ENCODE measurements at places on chromosomes 7 and 10.

DNA sequence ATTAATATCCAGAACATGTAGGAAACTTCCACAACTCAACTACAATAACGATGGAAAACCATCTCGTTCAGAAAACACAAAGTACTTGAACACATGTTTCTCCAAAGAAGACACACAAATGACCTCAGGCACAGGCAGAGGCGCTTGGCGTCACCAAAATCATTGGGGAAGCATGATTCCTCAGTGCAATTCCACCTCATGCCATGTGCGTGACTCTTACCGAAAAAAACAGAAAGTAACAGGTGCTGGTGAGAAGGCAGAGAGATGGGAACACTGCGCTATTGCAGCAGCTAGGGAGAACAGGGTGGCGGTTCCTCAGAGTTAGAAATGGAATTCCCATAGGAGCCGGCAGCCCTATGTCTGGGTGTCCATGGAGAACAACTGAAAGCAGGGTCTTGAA lies 390.0 kb downstream of the DNAJB6 start:
- no peak for DNase-seq

DNA sequence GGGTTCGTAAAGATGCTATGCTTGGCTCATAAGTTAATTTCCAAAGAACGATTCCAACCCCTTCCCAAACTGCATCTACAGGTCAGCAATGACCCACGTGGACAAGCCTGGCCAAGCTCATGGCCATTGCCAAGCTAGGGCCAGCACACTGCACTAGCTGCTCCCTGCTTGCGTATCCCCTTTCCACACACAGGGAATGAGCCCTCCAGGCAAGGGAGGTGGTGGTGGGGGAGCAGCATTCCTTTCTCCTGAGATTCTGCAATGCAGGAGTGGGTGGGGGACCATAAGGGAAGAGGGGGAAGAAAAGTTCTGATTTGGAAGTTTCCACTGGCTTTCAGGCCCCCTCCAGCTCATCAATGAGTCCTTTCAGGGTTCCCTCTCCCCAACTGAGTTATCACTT lies 56.0 kb downstream of the SH3PXD2A start:
- no peak for DNase-seq

- DNase-seq = no peak
Observed at GRCh38 chr10:110493832-110494426, 3.8 kb upstream of the DUSP5 start.

GRCh38 chr10:10213237-10213636 lies 804.4 kb upstream of the CELF2 start:
- no peak for DNase-seq

DNA sequence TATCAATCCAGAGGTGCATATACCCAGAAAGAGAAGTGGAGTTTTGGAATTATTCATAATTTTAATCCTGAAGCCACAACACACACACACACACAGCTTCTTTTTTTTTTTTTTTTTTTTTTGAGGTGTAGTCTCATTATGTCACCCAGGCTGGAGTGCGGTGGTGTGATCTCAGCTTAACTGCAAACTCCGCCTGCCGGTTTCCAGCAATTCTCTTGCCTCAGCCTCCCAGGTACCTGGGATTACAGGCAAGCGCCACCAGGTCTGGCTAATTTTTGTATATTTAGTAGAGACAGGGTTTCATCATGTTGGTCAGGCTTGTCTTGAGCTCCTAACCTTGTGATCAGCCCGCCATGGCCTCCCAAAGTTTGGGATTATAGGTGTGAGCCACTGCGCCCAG lies 35.4 kb downstream of the TET1 start:
- no peak for DNase-seq

- DNase-seq = no peak
Observed at GRCh38 chr7:132240821-132241422, 335.3 kb downstream of the PLXNA4 start.

GRCh38 chr7:3682028-3682710 lies 381.1 kb downstream of the SDK1 start:
- peak; percentile 8 for DNase-seq

DNA sequence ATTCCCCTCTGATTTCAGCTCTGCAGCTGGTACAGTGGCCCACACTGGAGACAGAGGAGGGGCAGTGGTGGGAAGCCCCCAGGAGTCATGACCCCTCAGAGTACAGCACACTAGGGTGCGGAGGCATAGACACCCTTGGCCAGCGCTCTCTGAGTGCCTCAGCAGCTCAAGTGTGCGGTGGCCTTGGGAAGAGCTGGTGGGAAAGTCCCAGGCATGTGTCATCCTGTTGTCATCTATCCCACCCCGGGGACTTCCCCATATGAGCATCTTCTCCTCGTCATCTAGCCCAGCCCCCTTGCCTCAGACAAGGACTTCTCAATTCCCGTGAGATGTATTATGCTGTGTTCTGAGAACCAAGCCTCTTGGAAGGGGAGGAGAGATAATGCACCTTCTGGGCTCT lies 15.6 kb upstream of the PPIF start:
- DNase-seq = no peak

GRCh38 chr10:48501226-48501625 lies 103.6 kb downstream of the ARHGAP22 start:
- no peak for DNase-seq

DNA sequence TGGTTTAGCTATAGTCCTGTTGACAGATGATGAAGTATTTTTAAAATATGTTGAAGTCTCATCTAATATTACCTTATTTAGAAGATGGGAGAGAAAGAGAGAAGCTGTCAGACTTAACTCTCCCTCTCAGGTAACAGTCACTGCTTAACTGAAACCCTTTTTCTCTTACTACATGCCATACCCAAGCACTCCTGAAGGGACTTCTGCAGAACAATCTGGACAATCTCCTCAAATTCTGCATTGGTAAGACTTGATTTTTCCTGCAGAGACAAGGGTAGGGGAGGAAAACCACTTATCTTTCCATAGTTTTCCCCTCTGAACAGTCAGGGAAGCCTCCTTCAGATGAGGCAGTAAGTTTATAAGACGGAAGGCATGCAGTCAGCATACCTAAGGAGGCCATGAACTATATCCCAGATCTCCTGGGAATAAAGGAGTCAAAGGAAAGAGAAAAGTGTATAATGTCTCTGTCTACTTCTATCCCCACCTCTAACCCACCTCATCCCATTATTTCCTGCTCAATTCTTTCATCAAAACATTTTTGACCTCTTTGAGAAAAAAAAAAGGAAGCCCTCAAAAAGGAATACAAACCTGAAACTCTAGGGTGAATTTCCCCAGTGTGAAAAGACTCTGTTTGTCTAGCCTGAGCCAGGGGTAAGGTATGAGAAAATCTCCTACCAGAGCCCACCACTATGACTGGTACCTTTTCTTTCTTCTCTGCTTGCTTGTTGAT lies 9.4 kb downstream of the ZCWPW1 start:
- DNase-seq = no peak

DNA sequence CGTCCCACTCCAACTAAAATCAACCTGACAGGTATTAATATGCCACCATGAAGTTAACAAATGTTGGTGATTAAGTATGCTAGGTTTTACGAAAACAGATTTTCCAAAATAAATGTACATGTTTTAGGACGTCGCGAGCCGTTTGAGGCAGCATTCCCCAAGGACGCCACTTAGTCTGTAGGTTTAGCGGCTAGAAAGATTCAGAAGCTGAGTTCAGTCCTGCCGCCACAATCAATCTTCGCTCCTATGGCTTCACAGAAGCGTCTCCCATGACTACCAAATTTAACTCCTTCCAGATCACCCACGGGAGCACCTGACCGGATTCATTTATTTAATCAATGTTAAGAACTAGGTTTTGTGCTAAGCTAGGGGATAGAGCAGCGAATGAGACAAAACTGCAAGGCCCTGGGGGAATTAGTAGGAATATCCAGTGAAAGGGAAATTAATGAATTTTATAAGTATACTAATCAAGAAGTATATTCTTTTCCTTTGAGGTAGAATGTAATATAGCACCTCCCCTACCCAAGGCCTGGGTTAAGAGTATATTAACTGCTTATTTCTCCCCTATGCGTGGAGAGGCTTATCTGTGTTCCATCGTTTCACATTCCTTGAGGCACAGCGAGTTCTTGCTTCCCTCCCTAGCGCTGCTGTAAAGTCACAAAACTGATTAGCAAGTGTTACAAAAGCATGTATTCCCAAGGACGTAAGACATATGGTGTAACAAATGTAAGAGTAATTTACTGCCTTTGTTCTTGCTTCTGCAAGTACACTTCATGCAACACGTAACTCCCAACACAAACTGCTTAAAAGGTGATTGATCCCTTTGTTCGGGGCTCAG lies 994 bp upstream of the CYP51A1 start:
- peak; percentile 59 for DNase-seq

DNA sequence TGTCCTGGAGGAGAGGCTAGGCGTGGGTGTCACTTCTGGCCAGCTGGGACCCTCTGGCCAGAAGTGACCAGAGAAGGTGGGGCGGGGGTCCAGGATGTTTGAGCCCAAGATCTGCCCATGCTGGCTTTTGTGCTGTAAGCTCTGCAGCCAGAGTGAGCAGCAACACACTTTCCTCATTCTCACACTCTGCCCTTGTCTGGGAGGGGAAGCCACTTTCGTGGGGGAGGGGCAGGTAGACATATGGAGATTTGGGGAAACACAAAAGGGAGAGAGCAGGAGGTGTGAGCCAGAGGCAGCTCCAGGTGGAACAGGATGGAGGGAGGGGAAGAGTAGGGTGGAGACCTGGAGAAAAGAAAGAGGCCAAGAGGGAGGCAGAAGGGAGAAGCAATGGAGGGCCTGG lies 31.5 kb upstream of the ADCYAP1R1 start:
- DNase-seq = no peak

GRCh38 chr10:52918714-52919305 lies 146.2 kb upstream of the MBL2 start:
- no peak for DNase-seq

DNA sequence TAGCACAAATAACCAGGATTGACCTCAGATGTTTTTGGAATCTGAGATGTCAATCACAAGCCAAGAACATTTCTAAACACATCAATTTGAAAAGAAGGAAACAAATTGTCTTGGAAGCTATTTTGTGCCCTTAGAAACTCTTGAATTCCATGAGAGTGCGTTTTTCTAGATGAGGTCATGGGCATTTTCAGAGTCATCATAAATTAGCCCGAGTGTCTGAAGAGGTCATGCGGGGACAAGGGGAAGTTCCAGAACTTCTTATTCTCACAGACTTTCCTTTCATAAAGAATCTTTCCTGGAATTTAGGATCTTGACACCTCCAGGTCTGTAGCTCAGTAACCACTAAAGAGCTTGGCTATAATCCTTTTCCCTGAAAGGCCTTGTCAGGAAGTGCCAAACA lies 28.2 kb downstream of the IL2RA start:
- no peak for DNase-seq
